Choroid plexus epithelial cell (primary cell): ENCODE measurements at places on chromosomes 5 and 9.

- peak; percentile 64 for DNase-seq
Measured at GRCh38 chr9:135906291-135907005, 898 bp downstream of the CAMSAP1 start.

GRCh38 chr5:119742311-119742710 is 113.0 kb downstream of the FAM170A start:
- DNase-seq: no peak

- DNase-seq: peak; percentile 22
Measured at GRCh38 chr5:180172447-180173197, 36.4 kb downstream of the RASGEF1C start.

GRCh38 chr9:21252721-21253547 is 13.1 kb upstream of the IFNA14 start:
- peak; percentile 55 for DNase-seq

DNA sequence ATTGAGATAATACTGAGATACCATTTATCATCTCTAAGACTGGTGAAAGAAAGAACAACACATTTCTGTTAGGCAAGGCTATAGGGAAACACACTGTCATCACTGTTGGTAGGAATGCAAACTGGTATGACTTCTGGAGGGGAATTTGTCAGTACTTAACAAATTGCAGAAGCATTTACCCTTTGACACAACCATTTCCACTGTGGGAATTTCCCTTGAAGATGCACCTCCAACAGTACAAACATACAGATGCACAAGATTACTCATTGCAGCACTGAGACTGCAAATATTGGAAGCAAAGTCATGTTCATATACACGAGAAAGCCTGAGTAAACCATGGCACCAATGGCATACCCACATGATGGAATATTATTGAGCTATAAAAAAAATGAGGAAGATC is 17.6 kb downstream of the GM2A start:
- peak; percentile 96 for DNase-seq

GRCh38 chr5:73268826-73269225 is 95.8 kb downstream of the TMEM174 start:
- no peak for DNase-seq

DNA sequence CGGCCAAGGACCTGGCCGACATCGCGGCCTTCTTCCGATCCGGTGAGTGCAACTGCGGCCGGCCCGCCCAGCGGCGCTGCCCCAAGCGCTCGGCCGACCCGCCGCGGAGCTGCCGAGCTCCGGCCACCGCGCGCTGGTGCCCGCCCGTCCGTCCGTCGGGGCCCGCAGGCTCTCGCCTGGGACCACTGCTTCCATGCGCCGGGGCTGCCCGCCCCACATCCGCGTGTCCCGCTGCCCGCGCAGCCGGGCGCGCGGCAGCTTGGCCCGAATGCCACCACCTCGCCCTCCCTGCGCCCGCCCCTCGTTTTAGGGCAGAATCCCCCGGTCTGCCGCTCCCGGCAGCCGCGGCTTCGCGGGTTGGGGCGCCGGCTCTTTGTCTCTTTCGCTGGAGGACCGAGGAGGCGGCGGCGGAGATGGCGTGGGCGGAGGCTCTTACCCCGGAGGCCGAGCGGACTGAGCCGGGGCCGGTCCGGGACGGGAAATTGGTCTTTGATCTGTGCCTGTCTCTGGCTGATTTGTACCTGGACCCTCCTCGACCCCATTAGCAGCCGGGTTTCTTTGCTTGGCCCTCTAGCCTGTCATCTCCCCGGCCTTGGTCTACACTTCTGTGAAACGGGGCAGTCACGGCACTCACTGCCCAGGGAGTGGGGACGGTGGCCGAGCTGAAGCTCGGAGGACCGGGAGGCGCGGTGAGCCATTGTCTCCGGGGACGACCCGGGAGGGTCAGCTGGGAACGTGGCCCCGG is 871 bp downstream of the TRIO start:
- no peak for DNase-seq

DNA sequence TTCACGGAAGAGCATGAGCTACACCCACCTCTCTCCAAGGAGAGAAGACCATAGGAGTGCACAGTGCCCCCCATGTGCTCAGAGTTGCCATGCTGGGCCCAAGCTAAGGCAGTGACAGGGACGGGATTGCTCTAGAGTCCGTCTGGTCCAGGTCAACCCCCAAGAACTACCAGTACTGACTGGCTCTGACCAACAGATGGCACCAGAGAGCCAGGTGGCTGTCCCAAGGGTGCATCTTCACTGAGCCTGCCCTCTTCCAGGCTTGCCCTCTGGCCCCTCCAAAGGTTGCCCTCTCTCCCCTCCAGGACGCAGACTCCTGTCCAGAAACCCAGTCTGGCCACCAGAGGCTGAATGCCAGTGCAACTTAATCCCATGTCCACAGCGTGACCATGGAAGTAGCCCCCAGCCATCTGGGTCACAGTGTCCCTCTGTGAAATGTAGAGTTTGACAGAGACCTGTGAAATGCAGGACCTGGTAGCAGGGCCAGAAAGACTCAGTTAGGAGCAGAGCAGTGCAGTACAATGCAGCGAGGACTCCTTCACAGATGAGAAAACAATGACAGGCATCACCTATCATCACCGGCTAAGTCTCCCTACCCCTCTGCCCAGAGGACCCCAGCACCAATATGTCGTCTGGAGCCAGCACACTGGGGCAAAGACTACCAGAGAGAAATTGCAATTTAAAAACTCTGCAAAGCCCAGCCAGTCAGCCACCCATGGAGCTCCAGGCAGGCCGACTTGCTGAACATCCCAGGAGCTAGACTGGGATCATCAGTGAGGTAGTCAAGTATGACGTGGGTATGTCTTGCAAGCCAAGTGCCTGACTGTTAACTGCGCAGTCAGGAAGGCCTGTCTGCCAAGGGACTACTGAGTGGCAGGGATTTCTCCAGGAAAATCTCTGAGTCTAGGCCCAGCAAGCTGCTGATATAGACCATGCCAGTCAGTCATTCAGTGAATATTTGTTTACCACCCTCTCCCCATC is 7.7 kb upstream of the SKP1 start:
- peak; percentile 72 for DNase-seq

DNA sequence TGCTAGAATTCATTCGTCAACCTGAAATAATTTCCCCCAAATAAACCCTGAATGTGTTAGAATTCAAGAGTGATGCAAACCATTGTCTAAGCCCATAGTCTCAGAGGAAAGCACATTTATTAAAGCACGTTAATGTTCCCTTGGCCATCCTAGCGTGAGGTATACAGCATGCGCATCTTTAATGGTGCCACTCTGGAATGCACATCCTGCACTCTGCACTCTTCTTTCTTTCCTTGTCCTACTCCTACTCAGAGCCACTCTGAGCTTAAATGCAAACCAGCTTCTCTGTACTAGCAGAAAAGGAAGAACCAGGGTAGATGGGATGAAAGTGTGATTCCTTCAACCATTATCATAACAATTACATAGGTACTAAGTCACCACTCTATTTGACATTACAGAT is 50.4 kb downstream of the ARL15 start:
- no peak for DNase-seq
